ENCODE measurements at places on chromosomes 7 and 10. TPM values are rescaled to one million over a fixed set of nuclear protein-coding genes. Genes with fewer than 3 reads are reported as not detected.

DNA sequence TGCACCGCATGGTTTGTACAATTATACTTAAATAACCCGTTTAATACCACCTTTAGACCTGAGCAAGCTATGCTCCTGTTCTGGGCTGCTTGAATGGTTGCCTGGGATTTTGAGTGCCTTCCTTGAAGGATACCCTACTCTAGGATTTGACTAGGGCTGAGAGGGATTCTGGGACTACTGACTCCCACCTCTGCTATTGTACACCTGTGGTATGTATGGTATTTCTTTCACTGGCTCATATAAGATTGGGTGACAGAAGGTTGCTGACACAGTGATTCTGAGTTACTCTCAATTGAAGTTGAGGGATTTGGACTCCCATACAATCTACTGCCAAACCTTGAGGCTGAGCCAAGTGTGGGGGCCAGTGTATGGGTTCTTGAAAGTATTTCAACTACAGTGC lies 494.4 kb upstream of the SEMA3D start:
- no peak for DNase-seq

- DNase-seq, result no peak
These were observed 2.2 kb upstream of the ATP6V0E2 start for GRCh38 chr7:149871576-149871975.

GRCh38 chr10:77593771-77594470 lies 43.7 kb downstream of the KCNMA1 start:
- no peak for DNase-seq

GRCh38 chr10:28312572-28312971 lies 9.7 kb upstream of the MPP7 start:
- no peak for DNase-seq

DNA sequence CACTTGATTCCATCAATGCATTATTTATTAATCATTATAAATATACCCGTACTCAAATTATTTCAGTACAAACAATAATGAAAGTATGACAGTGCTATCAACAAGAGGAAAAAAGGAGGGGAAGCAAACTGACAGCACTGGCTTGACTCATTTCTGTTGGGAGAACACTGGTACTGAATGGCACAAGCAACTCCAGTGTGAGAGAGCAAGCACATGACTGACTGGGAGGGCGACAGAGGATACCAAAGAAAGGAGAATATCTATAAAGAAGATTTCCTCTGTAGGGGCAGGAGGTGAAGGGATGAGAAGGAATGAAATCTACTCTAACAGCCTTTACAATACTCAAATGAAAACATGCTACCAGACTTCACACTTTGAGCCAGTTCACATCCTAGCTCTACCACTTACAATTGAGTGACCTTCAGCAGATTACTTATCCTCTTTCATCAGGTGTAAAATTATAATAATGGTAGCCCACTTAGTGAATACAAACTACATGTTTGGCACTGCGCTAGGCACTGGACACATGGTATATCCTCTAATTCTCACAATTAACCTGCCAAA lies 1.5 kb downstream of the USP54 start:
- DNase-seq, result no peak

- DNase-seq, result no peak
These were observed 1074.1 kb upstream of the AUTS2 start for GRCh38 chr7:68524126-68524525.

GRCh38 chr7:9349625-9350024 lies 916.2 kb downstream of the NXPH1 start:
- DNase-seq, result no peak

DNA sequence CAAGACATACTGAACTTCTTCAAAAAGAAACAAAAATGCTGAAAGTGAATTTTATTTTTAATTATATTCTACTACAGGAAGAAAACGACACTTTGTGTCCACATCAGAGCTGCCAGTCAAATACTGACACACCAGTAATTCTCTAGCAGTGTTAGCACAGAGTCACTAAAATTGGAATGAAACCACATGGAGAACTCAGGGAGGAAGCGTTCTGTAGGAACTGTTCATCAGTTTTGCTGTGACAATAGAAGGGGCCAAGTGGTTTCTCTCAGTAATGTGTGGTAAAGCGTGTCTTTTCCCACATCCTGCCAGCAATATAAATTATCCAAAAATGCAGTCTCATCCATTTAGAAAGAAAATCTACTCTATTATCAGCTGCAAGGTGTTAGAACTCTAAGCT lies 683.3 kb downstream of the GRM8 start:
- no peak for DNase-seq

DNA sequence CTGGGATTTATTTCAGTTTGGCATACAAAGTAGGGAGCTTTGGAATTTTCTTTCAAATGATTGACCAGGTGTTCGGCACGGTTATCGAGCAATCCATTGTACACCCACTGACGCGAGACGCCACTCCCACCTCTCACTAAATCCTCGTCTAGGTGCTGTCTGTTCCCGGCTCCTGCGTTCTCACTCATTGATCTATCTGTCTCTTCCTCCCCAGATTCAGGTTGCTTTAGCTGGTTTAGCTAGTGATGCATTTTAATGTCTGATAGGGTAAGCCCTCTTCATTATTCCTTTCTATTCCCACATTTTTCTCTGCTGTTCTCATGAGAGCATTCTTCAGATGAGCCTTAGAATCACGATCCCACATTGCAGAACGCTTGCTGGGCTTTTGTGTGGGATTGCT lies 91.7 kb downstream of the ELFN1 start:
- DNase-seq, result no peak

DNA sequence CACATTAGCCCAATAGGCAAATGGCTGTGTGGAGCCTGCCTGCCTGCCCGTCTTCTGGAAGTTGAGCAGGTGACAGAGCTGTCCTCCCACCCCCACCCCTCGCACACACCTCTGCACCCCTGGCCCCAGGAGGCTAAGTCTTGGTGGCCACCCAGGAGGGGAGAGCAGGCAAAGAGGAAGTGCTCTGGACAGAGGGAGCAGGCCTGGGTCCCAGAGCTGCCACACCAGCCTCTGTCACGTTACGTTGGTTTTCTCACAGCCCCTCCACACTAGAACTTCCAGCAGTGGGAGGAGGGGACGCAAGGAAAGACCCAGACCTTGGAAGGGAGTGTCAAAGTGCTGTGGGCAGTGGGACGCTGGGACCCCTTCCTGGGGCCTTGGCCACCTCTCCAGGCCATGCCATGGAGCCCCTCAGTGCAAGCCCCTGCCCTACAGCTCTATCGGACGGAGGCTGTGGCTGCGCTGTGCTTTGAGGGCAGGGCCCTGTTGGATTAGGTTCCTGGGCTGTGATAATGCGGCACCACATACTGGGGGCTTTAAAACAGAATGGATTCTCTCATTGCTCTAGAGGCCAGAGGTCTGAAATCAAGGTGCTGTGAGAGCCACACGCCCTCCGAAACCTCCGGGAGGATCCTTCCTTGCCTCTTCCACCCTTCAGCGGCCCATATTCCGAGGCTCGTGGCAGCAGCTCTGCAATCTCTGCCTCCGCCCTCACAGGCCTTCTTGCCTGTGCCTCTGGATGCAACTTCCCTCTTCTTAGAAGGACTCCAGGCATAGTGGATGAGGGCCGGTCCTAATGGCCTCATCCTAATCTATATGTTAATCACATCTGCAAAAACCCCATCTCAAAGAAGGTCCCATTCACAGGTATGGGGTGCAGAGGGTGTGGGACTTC lies 9.9 kb downstream of the PRKAG2 start:
- peak; percentile 49 for DNase-seq

DNA sequence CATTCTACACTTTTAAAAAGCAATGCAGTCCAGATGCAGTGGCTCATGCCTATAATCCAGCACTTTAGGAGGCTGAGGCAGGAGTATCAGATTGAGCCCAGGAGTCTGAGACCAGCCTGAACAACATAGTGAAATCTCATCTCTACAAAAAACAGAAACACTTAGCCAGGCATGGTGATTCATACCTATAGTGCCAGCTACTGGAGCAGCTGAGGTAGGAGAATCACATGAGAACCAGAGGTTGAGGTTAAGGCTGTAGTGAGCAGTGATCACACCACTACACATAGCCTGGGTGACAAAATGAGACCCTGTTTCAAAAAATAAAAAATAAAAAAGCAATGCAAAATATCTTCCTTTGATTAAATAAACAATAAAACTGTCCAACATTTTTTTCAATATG lies 205.2 kb downstream of the GRM8 start:
- DNase-seq, result no peak

GRCh38 chr7:47932016-47932415 lies 16.2 kb downstream of the PKD1L1 start:
- peak; percentile 56 for DNase-seq

GRCh38 chr10:123398756-123399155 lies 244.6 kb downstream of the BUB3 start:
- DNase-seq, result no peak

GRCh38 chr10:109374215-109374614 lies 549.1 kb downstream of the XPNPEP1 start:
- DNase-seq, result no peak

GRCh38 chr7:146366938-146367337 lies 250.3 kb downstream of the CNTNAP2 start:
- DNase-seq, result no peak

GRCh38 chr10:132056663-132057062 lies 9.1 kb upstream of the JAKMIP3 start:
- no peak for DNase-seq

DNA sequence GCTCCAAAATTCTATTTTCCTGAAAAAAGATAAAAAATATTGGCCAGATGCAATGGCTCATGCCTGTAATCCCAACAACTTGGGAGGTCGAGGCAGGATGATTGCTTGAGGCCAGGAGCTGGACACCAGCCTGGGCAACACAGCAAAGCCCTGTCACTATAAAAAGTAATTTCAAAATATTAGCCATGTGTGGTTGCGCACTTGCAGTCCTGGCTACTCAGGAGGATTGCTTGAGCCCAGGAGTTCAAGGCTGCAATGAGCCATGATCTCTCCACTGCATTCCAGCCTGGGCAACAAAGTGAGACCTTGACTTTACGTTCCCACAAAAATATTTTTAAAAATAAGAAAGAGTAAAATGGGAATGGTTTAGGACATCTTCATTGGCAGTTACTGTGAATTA lies 104.1 kb upstream of the AFAP1L2 start:
- DNase-seq, result no peak

- no peak for DNase-seq
These were observed 327.2 kb upstream of the BMPER start for GRCh38 chr7:33578166-33578565.

DNA sequence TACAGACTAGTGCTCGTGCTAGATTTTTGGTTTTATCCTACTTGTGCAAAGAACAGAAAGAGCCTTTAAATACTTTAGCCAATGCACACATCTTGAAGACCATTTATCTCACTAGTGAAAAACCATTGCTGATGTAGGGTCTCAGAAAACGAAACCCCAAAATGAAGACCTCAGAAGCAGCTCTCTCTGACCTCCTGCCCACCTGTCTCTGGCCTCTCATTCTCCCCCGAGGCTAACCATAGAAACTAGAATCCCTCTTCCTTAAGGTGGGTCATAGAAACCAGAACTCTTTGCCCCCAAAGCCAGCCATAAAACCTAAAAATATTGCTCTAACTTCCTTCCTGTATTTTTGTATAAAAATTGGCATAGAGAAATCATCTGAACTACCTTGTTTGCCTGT lies 112.2 kb downstream of the KIF20B start:
- no peak for DNase-seq

GRCh38 chr7:41046221-41046761 lies 656.6 kb downstream of the INHBA start:
- no peak for DNase-seq

Gene TYW1B
- 3.8 TPM for total RNA-seq

Gene ZNF503
- total RNA-seq, result 15.7 TPM

Gene CPED1
- total RNA-seq, result 119 TPM

Gene TMEM270
- total RNA-seq, result not detected

Gene MCM10
- total RNA-seq, result 0.81 TPM

Gene UNC5B
- total RNA-seq, result 13.0 TPM

Gene SPDYE2
- total RNA-seq, result not detected

Gene PRPS1L1
- total RNA-seq, result not detected

Gene ABCC2
- total RNA-seq, result 2.8 TPM
